ENCODE measurements at places on chromosomes 5 and 9.

- DNase-seq: no peak
These were observed 529.8 kb downstream of the DMRTA1 start for GRCh38 chr9:22976454-22976853.

DNA sequence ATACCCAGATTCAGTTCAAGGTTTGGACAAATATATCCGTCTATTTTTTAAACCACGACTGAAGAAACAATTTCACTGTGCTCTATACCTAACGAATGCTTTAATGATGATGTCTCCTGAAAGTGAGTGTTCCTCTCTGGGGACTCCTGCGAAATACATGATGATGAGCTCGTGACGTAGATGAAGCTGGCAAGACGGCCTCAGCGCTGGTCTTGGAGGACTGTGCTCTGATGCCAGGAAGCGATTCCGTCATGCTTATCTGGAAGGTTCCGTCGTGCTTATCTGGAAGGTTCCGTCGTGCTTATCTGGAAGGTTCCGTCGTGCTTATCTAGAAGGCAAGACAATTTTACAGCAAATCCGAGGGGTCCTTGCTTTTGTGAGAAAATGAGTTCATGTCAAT lies 250.8 kb upstream of the IRX2 start:
- DNase-seq: no peak

GRCh38 chr9:131639769-131640437 lies 94.6 kb downstream of the PRRT1B start:
- no peak for DNase-seq

DNA sequence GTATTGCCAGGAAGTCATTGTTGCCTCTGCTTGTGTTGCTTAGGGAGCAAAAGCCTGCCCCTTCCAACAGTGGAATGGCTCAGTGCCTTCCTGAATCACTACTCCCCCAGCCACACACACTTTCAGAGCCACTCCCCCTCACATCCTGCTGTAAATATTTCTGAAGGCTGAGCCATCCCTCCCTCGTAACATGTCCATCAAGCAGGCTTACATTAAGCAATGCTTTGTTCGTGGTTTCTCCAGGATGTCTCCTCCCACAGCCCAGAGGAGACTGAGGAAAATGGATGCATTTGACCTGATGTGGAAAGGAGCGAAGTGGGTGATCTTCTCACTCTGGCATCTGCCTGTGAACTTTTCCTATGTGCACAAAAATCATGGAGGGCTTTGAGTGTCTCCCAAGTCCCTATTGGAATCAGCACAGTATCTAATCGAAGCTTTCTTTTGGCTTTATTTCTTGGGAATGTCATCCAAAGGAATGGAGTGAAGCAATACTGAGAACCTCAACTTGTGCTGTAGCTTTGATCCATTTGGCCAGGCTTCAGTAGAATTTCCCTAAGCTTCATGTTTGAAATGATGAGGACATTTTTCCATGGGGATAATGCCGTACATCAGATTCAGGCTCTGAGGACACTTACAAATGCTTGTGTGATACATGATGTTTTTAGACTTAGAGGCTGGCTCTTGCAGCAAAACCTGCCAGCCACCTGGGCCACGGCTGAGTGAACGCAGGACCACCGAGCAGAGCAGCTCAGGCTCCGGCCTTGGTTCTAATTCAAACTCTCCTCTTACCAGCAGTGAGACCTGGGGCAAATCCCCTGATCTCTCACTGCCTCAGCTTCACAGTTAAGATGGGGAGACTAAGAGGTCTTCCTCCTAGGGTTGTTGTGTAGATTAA lies 389.1 kb downstream of the ENC1 start:
- DNase-seq: peak; percentile 42

DNA sequence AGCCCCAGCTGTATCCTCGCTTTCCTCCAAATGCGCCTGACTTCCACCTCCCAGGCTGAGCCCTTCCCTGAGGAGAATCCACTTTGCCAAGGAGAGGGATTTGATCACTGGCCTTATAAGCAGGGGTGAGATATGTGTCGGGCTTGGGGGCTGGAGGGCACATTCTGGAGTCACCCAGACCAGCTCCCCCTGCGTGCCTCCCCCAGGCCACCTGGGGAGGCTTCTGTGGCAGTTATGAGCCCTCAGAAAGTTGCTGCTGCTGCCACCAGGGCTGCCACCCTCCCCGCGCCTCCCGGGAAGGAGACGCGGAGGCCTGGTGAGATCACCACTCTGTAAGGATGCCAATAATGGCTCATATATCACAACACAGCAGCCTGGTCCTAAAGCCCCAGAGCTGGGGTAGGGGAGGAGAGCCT lies 211.5 kb downstream of the PAPPA start:
- DNase-seq: no peak

GRCh38 chr5:55657443-55657842 lies 54.7 kb downstream of the SLC38A9 start:
- no peak for DNase-seq

DNA sequence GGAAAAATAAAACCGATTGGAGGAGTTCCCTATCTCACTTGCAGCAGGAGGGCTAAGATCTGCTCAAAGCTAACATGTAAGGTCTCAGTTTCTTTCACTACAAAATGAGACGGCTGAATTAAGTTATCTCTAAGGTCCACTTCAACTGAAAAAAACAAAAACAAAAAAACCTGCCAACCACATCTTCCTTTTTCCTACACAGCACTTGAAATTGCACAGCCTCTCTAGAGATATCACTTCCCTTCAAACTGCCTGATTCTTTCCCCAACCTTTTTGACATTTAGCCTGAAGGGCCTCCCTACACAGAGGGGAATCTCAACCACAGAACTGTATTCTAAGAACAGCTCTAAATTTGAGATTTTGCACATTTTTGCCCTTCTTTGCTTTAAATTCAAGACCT lies 227.9 kb upstream of the TARS1 start:
- peak; percentile 92 for DNase-seq
